ENCODE measurements at places on chromosomes 5 and 9.

GRCh38 chr5:111143910-111144309 is 51.8 kb downstream of the WDR36 start:
- DNase-seq: peak; percentile 83

DNA sequence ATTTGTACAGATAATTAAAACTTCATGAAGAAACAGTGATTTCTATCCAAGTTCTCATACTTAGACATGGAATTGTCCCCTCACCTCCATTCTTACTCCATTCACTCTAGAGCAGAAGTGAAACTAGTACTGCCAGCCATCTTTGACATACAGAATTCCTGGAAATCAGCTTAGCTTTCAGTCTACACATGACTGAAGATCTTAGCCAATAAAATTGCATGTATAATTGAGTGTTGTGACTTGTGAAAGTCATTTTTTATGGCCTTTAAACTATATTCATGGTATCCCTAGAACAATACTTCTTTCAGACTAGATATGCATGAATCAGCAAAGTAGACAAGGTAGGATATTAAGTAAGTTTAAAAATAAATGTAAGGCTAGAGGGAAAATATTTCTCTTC is 705.2 kb upstream of the ZNF608 start:
- no peak for DNase-seq

DNA sequence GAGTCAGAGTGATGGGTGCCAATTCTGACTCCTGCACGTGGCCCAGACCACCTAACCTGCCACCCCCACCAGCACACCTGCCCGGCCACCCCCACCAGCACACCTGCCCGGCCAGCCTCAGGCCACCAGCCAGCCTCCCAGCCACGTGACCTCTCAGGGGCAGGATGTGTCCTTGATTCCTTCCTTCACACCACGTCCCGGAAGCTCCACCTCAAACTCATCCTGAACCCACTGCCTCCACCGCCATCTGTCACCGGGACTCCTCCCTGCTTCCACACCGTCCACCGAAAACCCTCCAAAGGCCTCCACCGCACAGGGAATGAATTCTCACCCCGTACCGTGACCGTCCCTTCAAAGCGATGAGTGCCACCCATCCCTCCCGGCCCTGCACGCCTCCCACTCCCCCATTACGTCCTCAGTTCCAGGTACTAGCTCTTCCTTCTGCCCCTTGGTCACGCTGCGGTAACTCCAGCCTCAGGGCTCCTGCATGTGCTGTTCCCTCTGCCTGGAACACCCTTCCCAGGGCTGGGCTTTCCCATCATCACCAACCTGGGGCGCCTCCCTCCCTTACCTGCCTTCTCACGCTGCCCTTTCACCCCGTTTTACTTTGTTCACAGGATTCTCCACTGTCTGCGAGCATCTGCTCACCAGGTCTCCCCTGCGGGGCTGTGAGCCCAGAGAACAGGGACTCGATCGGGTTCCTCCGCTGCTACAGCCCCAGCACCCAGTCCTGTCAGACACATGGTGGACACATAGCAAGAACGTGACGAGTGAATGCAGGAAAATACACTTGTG is 82.9 kb downstream of the ADAMTS2 start:
- DNase-seq: no peak

DNA sequence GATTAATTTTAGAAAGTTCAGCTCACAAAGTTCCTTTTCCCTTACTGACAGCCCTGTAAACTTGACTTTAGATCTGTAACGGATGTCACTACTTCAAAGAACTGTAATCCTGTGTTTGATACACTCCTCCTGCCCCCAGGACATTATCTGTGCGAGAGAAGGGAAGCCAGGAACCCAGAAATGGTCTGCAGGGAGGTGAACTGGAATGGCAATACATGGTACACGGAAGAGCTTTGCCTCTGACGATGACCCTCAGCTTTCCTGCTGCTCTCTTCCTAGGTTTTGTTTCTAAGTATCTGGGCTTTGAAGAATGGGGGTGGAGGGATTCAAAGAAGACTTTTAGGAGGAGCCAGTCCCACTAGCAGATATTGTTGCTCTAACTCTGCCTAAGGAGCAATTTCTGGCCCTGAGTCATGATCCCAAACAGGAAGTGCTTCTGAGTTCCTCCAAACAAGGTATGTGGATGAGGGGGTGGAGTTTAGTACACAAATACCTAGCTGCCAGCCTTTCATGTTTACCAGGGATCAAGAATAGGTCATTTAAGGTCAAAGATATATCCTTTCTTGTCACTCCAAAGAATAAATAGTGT is 43.4 kb upstream of the TMC1 start:
- DNase-seq: no peak

DNA sequence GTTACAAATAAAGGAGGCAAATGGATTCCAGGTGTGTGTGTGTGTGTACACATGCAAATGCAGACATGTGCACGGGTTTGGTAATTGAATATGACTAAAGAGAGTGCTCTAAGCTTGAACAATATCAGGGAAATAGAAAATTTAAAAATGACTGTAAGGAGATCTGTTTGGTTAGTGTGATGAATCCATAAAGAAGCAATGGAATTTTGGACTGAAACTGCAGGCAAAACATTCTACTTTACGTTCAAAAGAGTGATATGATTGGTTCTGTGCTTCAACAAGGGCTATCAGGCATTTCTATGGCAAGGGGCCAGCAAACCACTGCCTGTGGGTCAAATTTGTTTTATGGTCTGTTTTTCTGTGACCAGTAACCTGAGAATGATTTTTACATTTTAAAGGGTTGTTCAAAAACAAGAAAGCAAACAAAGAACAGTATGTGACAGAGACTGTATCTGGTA is 332.8 kb upstream of the KLF9 start:
- DNase-seq: no peak

- DNase-seq: peak; percentile 27
These were observed 86.0 kb upstream of the NR5A1 start for GRCh38 chr9:124593200-124593599.

DNA sequence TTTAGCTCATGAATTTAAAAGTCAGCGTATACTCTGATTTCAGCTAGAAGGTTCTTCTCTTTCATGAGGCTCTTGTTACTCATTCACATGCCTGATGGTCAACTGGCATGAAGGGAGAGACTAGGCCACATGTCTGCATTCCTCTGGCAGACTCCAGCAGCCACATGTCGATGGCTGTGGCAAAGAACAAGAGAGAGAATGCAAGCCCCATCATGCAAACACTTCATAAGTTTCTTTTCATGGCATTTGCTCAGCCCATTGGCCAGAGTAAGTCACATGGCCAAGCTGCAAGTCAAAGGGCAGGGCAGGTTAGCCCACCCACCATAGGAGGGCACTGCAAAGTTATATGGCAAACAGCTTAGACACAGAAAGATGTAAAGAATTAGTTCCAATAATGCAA is 5.4 kb downstream of the KCNV2 start:
- DNase-seq: peak; percentile 67

DNA sequence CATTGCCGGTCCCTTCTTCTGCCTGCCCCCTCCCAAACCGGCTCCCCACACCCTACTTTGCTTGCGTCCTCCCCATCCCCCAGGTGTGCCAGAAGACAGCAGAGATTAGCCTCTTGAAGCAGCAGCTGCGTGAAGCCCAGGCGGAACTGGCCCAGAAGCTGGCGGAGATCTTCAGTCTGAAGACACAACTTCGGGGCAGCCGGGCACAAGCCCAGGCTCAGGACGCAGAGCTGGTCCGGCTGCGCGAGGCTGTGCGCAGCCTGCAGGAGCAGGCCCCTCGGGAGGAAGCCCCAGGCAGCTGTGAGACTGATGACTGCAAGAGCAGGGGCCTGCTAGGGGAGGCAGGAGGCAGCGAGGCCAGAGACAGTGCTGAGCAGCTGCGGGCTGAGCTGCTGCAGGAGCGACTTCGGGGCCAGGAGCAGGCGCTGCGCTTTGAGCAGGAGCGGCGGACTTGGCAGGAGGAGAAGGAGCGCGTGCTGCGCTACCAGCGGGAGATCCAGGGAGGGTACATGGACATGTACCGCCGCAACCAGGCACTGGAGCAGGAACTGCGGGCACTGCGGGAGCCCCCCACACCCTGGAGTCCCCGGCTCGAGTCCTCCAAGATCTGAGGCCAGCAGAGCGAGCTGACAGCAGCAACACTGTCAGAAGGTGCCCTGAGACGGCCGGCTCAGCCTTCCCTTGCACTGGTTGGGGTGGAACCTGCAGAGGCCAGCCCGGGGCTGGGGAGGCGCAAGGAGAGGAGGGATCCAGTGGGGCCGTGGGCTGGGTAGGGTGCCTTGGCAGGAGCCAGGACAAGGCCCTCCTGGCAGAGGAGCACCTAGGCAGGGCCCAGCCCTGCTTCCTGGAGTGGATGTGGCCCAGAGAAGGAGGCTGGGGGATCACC is 8.3 kb downstream of the N4BP3 start:
- DNase-seq: peak; percentile 91

DNA sequence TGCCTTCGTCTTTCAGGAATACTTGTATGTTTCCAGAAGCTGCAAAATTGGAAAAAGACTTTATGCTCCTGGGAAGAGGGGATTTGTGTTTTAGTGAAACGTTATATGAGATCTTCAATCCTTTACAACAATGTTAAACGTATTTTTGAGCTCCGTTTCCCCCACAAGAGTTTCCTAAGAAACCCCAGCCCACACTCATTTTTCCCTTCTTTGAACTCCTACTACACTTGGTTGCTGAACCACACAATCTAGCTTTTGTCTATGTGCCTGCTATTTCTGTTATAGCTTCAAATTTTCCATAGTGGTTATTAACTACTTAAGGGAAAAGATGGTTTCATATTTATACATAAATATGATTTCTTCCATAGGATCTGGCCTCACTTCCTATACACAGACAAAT is 238.6 kb upstream of the ACTBL2 start:
- no peak for DNase-seq

GRCh38 chr9:84950879-84951811 is 281.6 kb downstream of the NTRK2 start:
- no peak for DNase-seq

DNA sequence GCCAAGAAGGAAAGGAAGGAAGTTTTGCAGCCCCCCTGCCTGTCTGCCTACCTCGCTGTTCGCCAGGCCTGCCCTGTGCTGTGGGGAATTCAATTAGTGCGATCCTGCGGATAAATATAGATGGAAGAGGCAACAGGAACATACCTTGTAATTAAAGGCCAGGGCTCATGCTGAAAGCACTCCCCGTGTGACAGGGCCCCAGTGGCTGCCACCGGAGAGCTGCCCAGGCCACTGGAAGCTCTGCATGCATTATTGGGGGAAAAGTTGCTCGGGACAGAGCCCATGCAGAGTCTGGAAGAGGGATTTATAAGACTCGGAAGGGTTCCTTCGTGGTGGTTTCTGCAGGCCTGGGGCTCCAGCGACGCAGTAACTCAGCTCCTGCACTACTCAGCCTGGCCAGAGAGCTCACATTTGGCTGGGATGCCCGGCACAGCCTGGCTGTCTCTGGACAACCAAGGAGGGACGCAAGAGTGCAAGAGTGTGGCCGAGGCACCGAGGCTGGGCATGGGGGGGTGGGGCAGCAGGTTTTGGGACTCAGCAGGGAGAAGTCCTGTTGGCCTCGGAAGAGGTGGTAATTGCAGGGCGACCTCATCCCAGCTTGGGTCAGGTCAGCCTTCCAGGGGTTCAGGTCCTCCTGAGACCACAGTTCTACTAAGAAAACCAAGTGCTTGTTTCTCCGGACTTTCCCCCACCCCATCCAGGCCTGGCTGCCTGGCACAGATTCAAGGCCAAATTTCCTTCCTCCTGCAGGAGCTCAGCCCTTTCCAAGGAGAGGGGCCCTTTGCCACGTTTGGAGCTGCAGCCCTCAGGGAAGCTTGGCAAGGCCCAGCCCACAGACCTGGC is 68.1 kb upstream of the GGTA1 start:
- peak; percentile 73 for DNase-seq

GRCh38 chr5:32690153-32690552 is 21.0 kb upstream of the NPR3 start:
- no peak for DNase-seq

- no peak for DNase-seq
These were observed 30.0 kb upstream of the FGD3 start for GRCh38 chr9:92917176-92917800.

Data from femur (tissue), 1 donor.